ENCODE measurements at places on chromosomes 2 and 18.

DNA sequence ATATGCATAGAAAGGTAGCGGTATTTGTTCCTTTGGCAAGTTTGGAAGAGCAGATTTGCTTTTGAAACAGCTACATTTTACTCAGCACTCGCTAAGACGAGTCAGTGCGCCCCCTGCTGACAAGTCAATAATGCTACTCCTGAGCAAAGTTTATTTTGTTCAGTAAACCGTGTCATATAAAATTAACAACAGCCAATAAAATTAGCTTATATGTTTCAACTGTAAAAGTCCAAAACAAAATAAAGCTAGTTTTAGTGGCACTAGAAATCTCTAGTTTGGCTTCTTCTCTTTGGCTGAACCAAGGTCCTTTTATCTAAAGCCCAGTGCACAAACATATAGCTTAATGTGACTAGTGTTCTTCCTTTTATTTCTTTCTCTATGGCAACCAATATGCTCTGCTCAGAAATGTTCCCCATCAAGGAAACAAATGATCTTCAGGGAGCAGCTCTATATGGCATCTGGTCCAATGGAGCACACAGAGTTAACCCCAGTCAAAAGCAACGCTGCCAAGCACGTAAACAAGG is 4.2 kb upstream of the POU3F3 start:
- DNase-seq: no peak

DNA sequence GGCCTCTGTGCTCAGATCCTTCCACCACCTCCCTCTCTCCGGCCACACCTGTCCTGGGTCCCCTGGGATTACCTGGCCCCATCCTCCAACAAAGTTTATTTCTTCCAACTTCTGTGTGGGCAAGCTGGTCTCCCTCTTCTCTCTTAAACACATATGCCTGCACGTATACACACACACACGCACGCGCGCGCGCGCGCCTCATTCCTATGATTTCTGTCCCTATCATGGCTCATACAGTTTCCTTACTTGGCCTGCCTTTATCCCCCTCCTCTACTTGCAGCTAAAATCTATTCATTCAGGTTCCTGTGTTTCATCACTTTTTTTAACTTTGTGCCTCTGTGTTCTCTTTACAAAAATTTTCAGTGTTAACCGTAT is 96.4 kb downstream of the LOXHD1 start:
- no peak for DNase-seq

- no peak for DNase-seq
Observed at GRCh38 chr18:72171596-72171995, 372.5 kb downstream of the CBLN2 start.

GRCh38 chr2:73020306-73020656 is 51.2 kb downstream of the SFXN5 start:
- no peak for DNase-seq

GRCh38 chr2:121080013-121080772 is 204.8 kb downstream of the TFCP2L1 start:
- DNase-seq: peak; percentile 44

DNA sequence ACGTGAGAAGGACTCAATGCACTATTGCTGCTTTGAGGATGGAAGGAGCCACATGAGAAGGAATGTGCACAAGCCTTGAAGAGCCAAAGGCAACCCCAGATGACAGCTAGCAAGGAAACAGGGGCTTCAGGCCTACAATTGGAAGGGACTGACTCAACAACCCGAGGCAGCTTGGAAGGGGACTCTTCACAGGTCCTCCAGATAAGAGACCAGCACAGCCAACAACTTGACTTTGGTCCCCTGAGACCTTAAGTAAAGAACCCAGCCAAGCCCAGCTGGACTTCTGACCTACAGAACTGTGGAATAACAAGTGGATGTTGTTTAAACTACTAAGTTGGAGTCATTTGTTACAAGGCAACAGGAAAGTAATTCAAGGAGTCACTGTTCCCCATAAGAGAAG is 277.2 kb downstream of the SUCLG1 start:
- DNase-seq: no peak

DNA sequence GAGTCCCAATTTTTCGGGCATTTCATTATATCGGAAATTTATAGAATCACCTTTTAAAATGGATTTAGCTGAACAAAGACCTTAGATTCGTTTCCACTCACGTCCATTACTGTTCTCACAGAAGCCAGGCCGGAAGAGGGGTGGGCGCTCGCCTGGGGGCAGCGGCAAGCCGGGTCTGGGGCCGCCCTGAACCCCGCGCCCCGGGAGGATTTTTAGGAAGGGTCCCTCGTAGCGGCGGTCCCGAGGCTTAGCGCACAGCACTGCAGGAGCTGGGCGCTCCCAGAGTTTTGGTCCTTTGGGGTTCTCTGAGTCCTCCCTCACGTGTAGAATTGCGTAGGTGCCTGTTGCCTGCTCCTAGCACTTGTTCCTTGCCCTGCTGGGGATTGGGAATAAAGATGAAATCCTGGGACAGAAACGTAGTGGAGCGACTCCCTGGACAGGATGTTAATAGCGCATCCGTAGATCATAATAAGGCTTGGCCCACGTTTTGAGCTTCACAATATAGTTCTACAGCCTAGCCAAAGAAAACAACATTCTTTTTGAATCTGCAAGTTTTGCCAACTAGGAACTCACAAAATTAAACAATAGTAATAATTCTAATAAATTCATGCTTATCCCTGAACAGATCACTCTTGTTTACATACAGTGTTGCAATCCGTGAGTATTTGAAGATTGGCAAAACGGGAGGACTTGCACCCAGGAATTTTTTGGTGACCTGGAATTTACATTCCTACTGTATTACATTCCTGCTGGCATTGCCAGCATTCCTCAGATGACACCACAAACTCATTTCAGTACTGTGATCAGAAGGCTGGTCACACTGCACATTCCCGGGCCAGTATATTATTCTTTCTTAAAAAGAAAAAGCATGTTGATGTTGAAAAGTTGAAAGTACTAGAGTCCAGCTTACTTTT is 875 bp downstream of the C18orf63 start:
- no peak for DNase-seq

- DNase-seq: no peak
Observed at GRCh38 chr18:10252952-10253705, 201.3 kb upstream of the APCDD1 start.

- DNase-seq: no peak
Observed at GRCh38 chr2:176162911-176163671, 6.0 kb downstream of the HOXD3 start.

- DNase-seq: peak; percentile 12
Observed at GRCh38 chr2:24048769-24049484, 614 bp upstream of the FKBP1B start.
